ENCODE measurements at places on chromosomes 12 and 14.

GRCh38 chr12:26198742-26199141, 3.4 kb downstream of the SSPN start:
- no peak for DNase-seq

GRCh38 chr12:100574187-100575074, 947 bp downstream of the GAS2L3 start:
- DNase-seq = no peak

- no peak for DNase-seq
These were observed 42.1 kb downstream of the TNFAIP2 start for GRCh38 chr14:103165323-103165722.

- DNase-seq = no peak
These were observed 36.3 kb upstream of the WDR89 start for GRCh38 chr14:63677891-63678379.

GRCh38 chr14:103594265-103594664, 31.5 kb downstream of the COA8 start:
- DNase-seq = no peak

GRCh38 chr14:69316449-69317101, 56.6 kb downstream of the GALNT16 start:
- DNase-seq = no peak

- peak; percentile 42 for DNase-seq
These were observed at the start of gene BICD1 for GRCh38 chr12:32106517-32107358. BICD1 (plus strand) TSS chr12:32106847; CDS start chr12:32107332, 485 bp downstream.

DNA sequence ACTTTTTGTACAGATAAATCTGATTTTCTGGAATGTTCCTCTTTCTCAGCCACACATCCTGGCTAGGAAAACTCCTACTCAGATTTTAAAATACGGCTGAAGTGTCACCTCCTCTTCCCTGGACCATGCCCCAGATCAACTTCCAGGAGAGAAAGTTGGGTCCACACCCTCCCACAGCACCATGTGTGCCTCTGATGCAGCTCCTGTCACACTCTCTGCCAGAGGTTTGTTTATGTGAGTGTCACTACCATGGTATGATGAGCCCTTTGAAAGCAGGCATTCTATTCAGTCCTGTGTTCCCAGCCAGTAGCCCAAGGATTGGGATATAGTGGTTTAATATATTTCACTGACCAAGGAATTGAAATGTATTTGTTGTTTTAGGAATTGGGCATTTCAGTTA, 287.2 kb upstream of the ATP2B1 start:
- DNase-seq = no peak

All from stimulated activated CD8-positive, alpha-beta memory T cell treated with anti-CD3 and anti-CD28 coated beads, Interleukin-2, amount 100 ng/mL, for 1 hour (primary cell).